ENCODE measurements at places on chromosomes 4 and X. TPM values are rescaled to one million over a fixed set of nuclear protein-coding genes. Genes with fewer than 3 reads are reported as not detected.
A peak's percentile ranks its signal among the peaks of the same experiment; 100 is the strongest.

DNA sequence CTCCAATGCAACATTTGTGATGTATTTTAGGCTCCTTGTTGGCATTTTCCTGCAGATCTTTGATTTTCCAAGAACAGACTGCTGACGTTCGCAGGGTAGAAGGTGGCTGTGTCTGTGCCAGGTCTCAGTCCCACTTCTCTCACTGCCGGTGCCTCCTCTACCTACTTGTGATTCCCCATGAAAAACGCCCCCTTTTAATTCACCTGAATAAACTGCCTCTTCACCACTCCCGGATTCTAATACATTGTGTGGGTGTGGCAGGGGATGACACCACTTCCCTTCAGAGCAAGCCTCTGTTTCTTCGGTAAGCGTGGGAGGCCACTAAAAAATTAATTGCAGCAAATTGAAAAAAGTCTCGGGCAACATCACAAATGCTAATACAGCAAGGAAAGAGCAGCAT, 96.1 kb upstream of the FAM9B start:
- DNase-seq: no peak
- H3K4me1 ChIP-seq: no peaks in the 10 kb centered on the region
- H3K27me3 ChIP-seq: no peaks in the 10 kb centered on the region

GRCh38 chrX:24080704-24081103, 25.9 kb downstream of the EIF2S3 start:
- DNase-seq: no peak
- no peak overlapping the region for H3K4me3 ChIP-seq
- no peaks in the 10 kb centered on the region for H3K4me1 ChIP-seq
- H3K27me3 ChIP-seq: no peaks in the 10 kb centered on the region
- no peak overlapping the region for H3K27ac ChIP-seq
- H3K36me3 ChIP-seq: peaks cover 17% of the 10 kb centered on the region

- H3K4me1 ChIP-seq: no peaks in the 10 kb centered on the region
- no peaks in the 10 kb centered on the region for H3K27me3 ChIP-seq
- DNase-seq: no peak
- no peaks in the 10 kb centered on the region for H3K36me3 ChIP-seq
Measured at GRCh38 chr4:79862821-79863220, 210.2 kb downstream of the ANTXR2 start.

DNA sequence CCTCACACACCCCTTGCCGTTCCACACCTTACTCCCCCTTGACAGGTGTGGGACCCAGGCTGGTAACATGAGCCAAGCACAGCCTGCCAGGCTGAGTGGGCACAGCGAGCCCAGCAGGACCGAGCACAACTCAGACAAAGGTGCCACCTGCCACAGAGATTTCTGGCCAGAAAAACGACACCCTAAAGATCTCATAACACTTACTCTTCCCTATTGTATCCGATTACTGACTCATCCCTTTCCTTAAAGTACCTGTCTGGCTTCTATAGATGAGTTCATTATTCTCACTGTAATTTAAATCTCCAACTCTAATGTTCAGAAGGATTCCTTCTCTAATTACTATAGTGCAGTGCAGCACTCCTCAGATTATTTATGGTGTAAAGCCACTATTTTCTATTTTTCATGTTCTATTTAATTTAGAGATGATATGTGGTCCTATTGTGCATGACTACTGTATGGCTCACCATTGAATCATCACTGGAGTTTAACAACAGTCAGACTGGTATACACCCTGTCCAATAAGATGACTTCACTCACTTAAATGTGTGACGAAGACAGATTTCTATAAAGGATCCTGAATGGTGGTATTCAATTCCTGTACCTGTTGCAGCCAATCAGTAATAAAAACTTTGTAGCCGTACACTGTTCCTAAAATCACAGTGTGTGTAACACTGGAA, 7.6 kb upstream of the SYTL5 start:
- H3K27ac ChIP-seq: no peak overlapping the region
- H3K27me3 ChIP-seq: no peaks in the 10 kb centered on the region

GRCh38 chr4:156963419-156963818, 8.2 kb downstream of the PDGFC start:
- H3K36me3 ChIP-seq: no peaks in the 10 kb centered on the region
- no peak for DNase-seq
- no peaks in the 10 kb centered on the region for H3K27me3 ChIP-seq
- H3K27ac ChIP-seq: no peak overlapping the region

GRCh38 chr4:129378364-129378763, 282.4 kb downstream of the C4orf33 start:
- H3K4me1 ChIP-seq: peaks cover 5% of the 10 kb centered on the region
- H3K27ac ChIP-seq: no peak overlapping the region
- no peak overlapping the region for H3K4me3 ChIP-seq
- H3K27me3 ChIP-seq: peaks cover 4% of the 10 kb centered on the region

GRCh38 chrX:129934461-129934860, 28.5 kb downstream of the UTP14A start:
- H3K27ac ChIP-seq: no peak overlapping the region
- no peaks in the 10 kb centered on the region for H3K4me1 ChIP-seq
- DNase-seq: no peak
- no peaks in the 10 kb centered on the region for H3K36me3 ChIP-seq

GRCh38 chr4:89000844-89001360, 56.1 kb downstream of the FAM13A start:
- no peaks in the 10 kb centered on the region for H3K36me3 ChIP-seq
- H3K27ac ChIP-seq: no peak overlapping the region
- no peaks in the 10 kb centered on the region for H3K27me3 ChIP-seq

- H3K4me3 ChIP-seq: no peak overlapping the region
- H3K4me1 ChIP-seq: peaks cover 9% of the 10 kb centered on the region
- H3K27me3 ChIP-seq: no peaks in the 10 kb centered on the region
- DNase-seq: no peak
Measured at GRCh38 chr4:9608300-9608699, 164.1 kb downstream of the DEFB131A start.

- H3K27ac ChIP-seq: no peak overlapping the region
- H3K4me3 ChIP-seq: no peak overlapping the region
- no peaks in the 10 kb centered on the region for H3K27me3 ChIP-seq
- DNase-seq: no peak
- no peaks in the 10 kb centered on the region for H3K36me3 ChIP-seq
Measured at GRCh38 chr4:120691536-120691935, 231.0 kb downstream of the PRDM5 start.

DNA sequence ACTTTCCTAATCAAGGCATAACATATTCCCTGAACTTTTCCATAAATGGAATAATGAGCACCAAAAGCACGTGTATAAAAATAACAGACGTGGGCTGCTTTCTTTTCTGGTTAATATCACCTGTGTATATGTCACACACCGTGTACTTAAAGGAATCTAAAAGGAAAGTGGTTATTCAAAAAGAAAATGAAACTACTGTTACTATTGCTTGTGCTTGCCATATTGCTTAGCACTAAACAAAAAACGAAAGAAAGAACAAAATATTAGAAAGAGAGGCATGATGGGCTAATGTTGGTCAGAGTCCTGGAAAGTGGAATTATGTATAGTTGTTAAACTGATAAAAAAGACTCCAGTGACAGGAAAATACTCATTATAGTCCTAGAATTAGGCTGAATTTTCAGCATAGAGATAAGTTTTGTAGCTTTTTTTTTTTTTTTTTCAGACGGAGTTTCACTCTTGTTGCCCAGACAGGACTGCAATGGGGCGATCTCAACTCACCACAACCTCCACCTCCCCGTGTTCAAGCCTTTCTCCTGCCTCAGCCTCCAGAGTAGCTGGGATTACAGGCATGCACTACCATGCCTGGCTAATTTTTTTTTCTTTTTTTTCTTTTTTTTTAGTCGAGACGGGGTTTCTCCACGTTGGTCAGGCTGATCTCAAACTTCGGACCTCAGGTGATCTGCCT, 123.2 kb downstream of the PABPC4L start:
- H3K4me3 ChIP-seq: no peak overlapping the region
- H3K27me3 ChIP-seq: no peaks in the 10 kb centered on the region
- H3K36me3 ChIP-seq: no peaks in the 10 kb centered on the region

DNA sequence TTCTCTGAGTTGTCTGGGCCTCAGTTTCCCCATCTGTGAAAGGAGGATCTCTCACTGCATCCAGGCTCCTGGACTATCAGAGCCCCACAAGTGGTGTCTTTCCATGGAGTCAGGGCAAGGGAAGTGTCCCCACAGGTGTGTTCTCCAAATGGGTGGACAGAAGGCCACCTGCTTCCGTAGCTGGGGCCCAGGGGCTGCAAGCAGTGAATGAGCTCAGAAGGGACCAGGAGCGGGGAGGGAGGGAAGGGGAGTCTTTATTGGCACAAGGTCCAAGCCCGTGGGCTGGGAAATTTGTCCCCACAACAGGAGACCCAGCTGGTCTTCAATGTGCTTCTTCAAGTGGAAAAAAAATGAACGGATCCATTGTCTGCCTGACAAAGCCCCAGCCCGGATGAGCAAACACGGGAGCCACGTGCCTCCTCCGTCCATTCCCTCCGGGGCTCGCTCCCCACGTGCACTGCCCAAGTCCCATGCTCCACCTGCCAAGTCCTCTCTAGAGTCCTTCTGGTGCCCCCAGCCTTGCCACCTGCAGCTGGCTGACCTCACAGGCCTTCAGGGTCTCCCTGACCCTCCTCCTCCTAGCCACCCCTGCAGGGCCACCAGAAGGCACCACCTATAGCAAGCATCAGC, 72.0 kb downstream of the JAKMIP1 start:
- no peak for DNase-seq
- H3K36me3 ChIP-seq: no peaks in the 10 kb centered on the region
- H3K27me3 ChIP-seq: peaks cover 21% of the 10 kb centered on the region
- no peak overlapping the region for H3K27ac ChIP-seq

DNA sequence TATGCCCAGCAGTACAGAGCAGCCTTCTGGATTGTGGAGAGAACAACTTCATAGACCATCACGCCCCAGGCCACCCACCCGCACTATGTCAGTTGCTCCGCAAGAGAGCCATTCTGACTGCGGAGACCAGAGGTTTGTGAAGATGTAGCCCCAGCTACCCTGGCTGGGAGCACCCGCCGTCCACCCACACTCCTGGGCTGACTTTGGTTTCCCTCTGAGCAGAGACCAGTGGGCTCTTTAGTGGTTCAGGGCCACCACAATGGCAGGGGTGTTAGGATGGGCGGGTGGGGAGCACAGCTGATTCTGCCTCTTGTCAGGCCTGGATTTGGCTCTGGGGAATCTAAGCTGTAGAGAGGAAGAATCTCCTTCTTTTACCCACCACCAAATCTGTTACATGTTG, 313.4 kb downstream of the LDB2 start:
- DNase-seq: no peak
- H3K27me3 ChIP-seq: no peaks in the 10 kb centered on the region
- no peak overlapping the region for H3K27ac ChIP-seq
- no peaks in the 10 kb centered on the region for H3K4me1 ChIP-seq

DNA sequence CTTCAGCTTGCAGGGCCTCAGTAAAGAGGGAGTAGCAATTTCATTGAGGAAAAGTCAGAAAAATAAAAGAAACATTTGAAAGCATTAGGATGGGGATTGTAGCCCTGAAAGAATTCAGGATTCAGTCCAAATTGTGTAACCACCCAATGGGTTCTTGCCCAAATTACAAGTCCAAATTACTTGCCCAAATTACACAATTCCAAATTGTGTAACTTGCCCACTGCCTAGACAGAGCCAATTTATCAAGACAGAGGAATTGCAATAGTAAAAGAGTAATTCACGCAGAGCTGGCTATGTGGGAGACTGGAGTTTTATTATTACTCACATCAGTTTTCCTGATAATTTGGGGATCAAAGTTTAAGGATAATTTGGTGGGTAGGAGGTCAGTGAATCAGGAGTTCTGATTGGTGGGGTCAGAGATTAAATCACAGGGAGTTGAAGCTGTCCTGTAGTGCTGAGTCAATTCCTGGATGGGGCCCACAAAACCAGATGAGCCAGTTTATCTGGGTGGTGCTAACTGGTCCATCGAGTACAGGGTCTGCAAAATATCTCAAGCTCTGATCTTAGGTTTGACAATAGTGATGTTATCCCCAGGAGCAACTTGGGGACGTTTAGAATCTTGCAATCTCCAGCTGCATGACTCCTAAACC, 18.1 kb upstream of the PAGE5 start:
- H3K4me3 ChIP-seq: no peak overlapping the region
- H3K27me3 ChIP-seq: no peaks in the 10 kb centered on the region
- H3K36me3 ChIP-seq: no peaks in the 10 kb centered on the region

- no peaks in the 10 kb centered on the region for H3K27me3 ChIP-seq
- peaks cover 45% of the 10 kb centered on the region for H3K4me1 ChIP-seq
- H3K36me3 ChIP-seq: peaks cover 5% of the 10 kb centered on the region
- H3K4me3 ChIP-seq: peak within 1 kb of the TSS; percentile 41
- no peak for DNase-seq
- H3K27ac ChIP-seq: peak within 1 kb of the TSS; percentile 74
Measured at GRCh38 chr4:70721747-70722146, at the start of gene RUFY3. TSS of gene RUFY3 (plus strand) at chr4:70721964. CDS start at chr4:70722574, 610 bp downstream.

Gene NRK
- total RNA-seq: 0.64 TPM

Gene TGIF2LX
- not detected for total RNA-seq

Gene TMEM47
- total RNA-seq: 9.4 TPM

Gene EFHC2
- 16.1 TPM for total RNA-seq

Gene ARX
- total RNA-seq: 0.15 TPM
